ENCODE measurements at places on chromosomes 1 and 21.

GRCh38 chr1:8318436-8318835 lies 522 bp downstream of the SLC45A1 start:
- DNase-seq: no peak

- no peak for DNase-seq
Observed at GRCh38 chr1:70383483-70383882, 27.6 kb upstream of the CTH start.

DNA sequence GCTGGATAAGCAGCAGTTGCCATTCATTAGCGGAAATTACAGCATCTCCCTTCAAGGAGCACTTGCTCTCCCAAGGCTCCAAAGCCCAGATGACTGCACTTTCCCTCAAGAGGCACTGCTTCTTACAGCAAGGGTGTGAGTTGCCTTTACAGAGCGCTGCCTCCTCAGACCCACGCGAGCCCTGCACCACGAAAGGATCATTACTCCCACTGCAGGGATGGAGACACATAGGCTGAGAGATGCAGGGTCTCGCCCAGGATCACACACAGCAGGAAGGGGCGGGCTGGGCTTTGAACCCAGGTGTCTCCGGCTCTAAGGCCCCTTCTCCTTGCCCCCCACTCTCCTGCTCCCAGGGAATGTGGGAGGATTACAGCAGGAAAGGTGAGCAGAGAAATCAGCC lies 405.5 kb downstream of the MATN1 start:
- DNase-seq: no peak

DNA sequence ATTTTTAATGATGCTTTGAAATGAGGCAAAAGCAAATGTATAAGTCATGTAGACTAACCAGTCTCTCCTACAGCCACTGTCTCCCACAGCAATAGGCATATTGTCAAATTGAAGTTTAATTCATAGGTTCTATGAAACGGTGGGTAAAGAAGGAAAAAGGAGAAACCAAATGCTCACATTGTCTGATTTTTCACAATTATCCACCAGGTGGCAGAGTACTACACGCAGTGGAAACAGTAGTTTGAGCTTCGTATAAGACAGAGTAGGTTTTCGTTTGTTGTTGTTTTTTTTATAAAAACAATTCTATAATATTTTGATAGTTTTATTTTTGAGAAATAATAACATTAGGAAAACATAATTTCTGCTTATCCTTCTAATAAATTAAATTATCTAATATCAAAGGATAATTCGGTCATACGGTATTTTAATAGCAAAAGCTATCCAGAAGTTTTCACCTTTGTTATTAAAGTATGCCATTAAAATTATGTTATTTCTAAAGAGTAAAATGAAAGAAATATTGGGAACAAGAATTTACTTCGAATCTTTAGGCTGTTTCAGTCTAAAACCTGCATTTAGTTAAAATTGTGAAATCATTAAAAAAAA lies 39.1 kb downstream of the TYW3 start:
- peak; percentile 71 for DNase-seq

- DNase-seq: no peak
Observed at GRCh38 chr1:107896936-107897335, 68.0 kb downstream of the VAV3 start.

DNA sequence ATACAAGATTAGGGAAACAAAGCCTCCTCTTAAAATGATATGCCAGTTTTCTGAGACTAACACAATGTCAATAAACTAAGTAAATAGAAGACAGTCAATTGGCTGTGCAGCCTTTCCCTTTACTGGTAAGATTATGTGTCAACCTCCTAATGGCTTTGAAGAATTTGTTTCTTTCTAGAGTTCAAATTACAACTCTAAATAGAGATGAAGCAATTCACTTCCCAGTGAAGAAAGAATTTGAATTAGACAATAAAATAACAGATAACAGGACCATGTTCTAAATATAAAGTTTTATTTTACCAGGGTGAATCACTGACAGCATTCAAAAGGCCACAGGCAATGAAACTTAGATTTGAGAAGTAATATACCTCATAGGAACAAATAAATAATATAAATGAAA lies 680.3 kb downstream of the PLA2G4A start:
- peak; percentile 48 for DNase-seq

DNA sequence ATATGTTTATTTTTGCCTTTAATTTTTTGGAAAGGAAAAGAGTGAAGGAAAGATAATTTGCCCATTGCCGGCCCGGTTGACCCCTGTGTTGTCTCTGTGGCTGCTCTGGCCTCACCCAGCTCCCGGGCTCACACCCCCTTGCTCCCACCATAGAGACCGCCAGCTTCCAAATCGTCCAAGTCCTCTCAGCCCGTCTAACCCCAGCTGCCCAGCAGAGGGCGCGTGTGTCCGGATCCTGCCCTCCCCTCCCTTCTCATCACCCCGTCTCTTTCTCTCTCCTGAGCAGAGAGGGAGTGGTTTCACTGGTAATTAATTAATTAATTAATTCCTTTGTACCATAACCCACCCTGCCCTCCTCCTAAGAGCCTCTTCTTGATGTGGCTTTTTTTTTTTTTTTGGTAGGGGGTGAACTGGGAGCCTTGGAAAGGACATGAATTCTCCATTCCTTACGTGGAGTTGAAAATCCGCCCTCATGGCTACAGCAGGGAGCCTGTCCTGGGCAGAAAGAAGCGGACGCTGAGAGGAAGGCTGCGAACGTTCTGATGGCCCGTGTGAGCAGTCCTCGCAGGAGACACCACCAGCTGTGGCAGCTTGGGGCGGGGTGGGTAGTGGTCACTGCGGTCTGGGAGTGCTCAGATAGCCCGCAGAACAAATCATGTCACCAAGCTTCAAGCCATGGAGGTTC lies 45.9 kb downstream of the KIAA0040 start:
- DNase-seq: peak; percentile 64

DNA sequence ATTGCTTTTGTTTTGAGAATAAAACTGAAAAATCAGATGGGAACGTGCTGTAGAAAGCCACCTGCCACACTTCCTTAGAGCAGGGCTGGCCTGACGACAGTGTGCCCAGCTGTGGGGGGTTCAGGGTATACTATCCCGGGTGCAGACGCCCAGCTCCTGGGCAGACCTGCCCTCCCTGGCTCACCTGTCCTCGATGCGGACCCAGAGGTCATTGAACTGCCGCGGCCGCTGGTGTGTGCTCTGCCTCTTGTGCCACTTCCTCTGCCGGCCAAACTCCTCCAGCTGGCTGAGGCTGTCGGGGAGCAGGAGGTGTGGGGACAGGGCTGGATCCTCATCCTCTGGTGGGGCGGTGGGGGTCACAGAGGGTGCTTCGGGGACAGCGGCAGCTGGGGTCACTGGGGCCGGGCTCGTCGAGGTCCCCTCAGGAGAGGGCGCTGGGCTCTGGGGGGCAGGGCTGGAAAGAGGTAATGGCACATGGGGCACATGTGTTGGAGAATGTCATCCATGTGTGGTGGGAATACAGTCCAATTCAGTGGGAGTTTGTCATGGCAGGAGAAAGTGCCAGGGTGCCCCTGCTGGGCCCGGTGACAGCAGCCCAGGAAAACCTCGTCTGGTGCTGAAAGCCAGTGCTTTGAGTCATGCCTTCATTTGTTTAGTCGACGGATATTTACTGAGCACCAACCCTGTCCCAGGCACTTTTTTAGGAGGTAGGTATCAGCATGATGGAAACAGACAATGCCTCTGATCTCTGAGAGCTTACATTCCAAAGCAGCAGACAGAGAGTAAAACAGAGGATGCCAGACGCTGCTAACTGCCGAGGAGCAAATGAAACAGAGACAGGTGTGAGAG lies 222.0 kb downstream of the TRABD2B start:
- DNase-seq: no peak

- no peak for DNase-seq
Observed at GRCh38 chr1:36222481-36223380, 1.5 kb upstream of the THRAP3 start.

- DNase-seq: no peak
Observed at GRCh38 chr1:244316407-244316806, 135.3 kb downstream of the ADSS2 start.

- DNase-seq: no peak
Observed at GRCh38 chr1:28159243-28159642, 17.2 kb downstream of the PTAFR start.

GRCh38 chr1:22001409-22001808 lies at the start of gene CELA3A:
Gene CELA3A, plus strand, starts transcription at chr1:22001657. Its CDS starts 18 bp downstream, at chr1:22001675.
- no peak for DNase-seq

DNA sequence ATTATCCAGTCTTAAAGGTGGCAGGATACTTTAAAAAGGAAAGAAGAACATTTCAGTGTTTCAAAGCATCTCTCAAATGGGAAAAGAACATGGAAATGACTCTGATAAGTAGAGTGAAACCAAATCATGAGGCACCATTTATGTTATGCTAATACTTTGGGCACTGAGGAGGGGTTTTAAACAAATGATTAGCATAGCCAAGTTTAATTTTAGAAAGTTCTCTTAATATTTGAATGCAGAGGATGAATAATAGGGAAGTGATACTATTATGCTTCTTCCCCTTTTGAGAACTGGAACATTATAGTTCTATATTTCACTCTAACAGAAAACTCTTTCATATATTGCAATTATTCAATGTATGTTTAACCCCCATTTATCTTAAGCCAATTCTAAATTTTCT lies 1181.9 kb upstream of the PRMT6 start:
- no peak for DNase-seq

- peak; percentile 31 for DNase-seq
Observed at GRCh38 chr1:112956544-112957132, 642 bp upstream of the SLC16A1 start.

- no peak for DNase-seq
Observed at GRCh38 chr1:19066874-19067181, 110.4 kb upstream of the IFFO2 start.

DNA sequence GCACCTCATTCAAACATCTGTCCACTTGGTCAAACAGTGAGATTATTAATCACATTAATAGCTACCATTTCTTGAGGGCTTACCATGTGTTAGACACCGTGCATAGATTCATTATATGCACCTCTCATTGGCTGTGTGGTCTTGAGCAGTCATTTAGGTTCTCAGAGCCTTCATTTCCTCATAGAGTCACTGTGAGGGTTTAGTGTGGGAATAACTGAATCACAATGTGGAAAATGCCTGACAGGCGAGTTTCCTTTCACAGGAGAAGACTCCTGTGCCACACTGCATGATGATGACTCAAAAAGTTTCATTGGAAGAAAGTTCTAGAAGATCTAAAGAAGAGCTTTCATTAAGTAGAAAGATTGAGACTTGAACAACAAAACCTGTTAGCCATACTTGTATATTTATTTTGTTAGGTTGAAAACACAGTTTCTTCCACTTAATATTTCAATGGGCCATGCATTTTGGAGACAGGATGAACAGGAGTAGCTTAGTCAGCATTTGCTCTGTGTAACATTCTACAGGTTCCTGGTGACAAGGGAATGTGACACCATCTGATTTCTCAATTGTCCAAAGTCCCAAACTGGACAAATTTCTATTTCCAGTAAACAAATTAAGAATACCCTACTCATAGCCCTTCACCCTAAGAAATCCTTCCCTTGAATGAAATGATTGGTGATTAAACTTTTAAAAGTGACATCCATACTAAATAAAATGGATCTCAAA lies 45.7 kb downstream of the FYB2 start:
- DNase-seq: no peak

GRCh38 chr1:21322681-21323016 lies 32.4 kb upstream of the ECE1 start:
- no peak for DNase-seq

Measured in NCI-H345 (cell line).